RPMI8226 (cell line): ENCODE measurements at places on chromosomes 2 and 18.

DNA sequence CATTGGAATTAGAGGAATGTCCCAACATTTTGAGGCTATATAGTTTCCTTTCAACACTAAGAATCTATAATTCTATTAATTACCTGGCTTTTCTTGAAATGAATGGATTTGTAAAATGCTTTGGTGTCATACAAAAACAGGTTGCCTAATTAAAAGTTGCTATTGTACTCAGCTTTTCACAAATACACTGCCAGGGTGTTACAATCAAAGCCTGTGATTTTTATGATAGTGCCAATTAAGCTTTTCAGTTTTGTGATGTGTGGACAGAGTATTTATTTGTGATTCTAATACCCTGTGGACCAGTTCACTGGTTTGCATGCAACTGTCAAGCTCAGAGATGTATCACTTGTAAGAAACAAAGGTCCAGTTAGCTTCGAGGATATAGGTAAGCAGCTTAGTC is 71.8 kb downstream of the NAB1 start:
- DNase-seq = no peak

DNA sequence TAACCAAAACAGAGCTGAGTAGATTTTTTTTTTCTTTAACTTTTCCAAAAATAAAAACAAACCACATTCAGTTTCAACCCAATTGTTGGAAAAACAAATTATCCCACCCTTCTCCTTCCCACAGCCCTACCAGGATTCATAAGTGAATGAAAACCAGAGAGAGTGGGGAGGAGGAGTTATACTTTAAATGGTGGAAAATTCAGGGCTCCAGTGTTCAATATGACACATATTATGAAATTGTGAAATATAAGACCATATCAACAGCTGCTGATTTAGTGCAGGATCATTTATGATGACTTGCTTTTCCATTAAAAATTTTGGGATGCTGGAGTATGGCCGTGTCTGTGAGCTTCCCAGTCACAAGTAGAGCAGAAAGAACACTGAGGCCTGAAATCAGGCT is 26.7 kb downstream of the COLEC12 start:
- no peak for DNase-seq

- DNase-seq = no peak
Observed at GRCh38 chr2:25358836-25359235, 17.1 kb upstream of the DNMT3A start.

DNA sequence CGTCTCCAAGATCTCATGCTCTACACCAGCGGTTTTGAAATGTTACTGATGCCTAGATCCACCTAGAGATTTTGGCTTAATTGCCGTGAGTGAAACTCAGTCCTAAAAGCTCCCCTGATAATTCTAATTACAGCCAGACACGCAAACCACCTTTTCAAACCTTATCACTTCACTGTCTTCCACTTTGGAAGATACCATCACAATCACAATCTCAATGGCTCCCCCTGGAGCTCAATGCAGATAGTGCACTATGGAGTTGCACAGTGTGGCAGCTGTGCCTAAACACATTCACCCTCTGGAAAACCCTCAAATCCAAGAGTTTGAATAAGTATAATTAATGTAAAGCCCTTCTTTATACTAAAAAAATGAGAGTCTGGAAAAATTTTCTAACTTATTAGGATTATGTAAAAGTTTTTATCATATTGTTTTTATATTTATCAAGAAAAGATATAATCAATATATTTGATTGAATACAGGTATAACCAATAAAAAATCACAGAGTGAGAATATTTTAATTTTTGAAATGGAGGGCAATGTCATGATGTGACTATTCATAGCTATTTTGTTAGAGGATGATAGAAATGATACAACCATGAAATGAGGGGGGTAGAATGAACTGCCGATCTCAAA is 102.9 kb upstream of the SLC8A1 start:
- peak; percentile 71 for DNase-seq

DNA sequence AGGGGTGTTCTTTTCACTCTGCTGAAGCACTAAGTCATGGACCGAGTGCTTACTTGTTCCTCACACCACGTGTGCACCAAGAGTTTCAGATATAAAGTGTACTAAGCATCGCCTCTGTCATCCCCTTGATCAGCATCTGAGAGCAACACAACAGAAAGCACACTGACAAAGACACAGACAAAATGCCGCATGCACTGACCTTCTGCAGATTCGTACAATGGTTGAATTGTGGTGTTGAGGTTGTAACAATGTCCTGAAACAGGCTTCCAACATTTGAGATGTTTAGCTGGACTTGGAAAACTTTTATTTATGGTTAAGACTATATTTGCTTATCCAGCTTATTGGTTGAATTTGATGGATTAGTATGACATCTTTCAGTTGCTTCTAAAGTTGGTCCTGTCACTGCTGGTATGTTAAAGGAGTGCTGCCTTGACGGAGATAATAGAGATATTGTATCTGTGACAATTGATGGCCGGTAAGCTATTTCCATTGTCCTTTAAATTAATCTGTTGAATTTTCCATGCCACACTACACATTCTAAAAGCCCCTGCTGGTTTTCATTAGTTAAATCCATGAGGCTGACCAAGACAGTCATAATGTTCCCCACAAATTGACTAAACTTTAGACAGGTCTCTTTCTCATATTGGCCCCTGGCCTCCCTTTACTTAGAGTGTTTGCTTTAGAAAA is 99.9 kb downstream of the CBLN2 start:
- no peak for DNase-seq
